Neural cell (in vitro differentiated cells): ENCODE measurements at places on chromosomes 7 and 10. TPM values are rescaled to one million over a fixed set of nuclear protein-coding genes. Genes with fewer than 3 reads are reported as not detected.

ACHE gene
- 12.2 and 14.3 TPM in 2 replicates for polyA plus RNA-seq

OR13A1 gene
- 0.11 and 0.32 TPM in 2 replicates for polyA plus RNA-seq

DNAH11 gene
- polyA plus RNA-seq, result 0.16 and 2.1 TPM in 2 replicates

KCNIP2 gene
- polyA plus RNA-seq, result 8.9 and 10.0 TPM in 2 replicates

SEMA3E gene
- polyA plus RNA-seq, result 0.98 and 8.2 TPM in 2 replicates

AGFG2 gene
- 3.4 and 7.5 TPM in 2 replicates for polyA plus RNA-seq

ERVW-1 gene
- not detected in 2 replicates for polyA plus RNA-seq

SAMD9L gene
- 0.10 TPM in 1 of 2 replicates, not detected in the other for polyA plus RNA-seq

CAMK2B gene
- polyA plus RNA-seq, result 67.3 and 96.3 TPM in 2 replicates

SRGN gene
- polyA plus RNA-seq, result not detected in 2 replicates
